Iris pigment epithelial cell (primary cell): ENCODE measurements at places on chromosomes 6 and 20.
A peak's percentile ranks its signal among the peaks of the same experiment; 100 is the strongest.

DNA sequence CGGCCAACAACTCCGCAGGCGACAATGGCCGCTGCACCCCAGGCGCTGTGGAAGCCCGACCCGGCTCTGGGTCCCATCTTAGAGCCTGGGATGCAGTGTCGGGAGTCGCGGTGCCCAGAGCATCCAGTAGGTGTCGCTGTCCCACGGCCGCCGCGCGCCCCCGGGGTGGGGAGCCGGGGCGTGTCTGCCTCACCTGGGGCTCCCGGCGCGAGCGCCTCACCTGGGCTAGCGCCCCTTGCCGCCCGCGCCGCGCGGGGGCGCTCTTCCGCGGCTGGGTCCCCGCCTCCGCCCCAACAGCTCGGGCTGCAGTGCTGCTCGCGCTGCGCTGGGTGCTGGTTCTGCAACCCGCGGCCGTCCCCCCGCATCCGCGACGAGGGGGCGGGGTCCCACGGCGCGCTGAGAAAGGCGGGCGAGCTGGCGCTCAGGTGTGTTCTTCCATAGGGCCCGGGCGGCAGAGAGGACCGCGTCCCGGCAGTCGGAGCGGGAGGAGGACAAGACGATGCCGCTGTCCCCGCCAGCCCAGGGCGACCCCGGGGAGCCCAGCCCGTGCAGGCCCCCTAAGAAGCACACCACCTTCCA lies at the start of gene CRYBG1:
TSS of gene CRYBG1 (plus strand) at position 308 of the 579 bp plus-strand sequence. CDS start at position 500, 192 bp downstream.
- DNase-seq: no peak

- peak; percentile 67 for DNase-seq
Observed at GRCh38 chr6:56764081-56764566, 121.4 kb upstream of the DST start.

DNA sequence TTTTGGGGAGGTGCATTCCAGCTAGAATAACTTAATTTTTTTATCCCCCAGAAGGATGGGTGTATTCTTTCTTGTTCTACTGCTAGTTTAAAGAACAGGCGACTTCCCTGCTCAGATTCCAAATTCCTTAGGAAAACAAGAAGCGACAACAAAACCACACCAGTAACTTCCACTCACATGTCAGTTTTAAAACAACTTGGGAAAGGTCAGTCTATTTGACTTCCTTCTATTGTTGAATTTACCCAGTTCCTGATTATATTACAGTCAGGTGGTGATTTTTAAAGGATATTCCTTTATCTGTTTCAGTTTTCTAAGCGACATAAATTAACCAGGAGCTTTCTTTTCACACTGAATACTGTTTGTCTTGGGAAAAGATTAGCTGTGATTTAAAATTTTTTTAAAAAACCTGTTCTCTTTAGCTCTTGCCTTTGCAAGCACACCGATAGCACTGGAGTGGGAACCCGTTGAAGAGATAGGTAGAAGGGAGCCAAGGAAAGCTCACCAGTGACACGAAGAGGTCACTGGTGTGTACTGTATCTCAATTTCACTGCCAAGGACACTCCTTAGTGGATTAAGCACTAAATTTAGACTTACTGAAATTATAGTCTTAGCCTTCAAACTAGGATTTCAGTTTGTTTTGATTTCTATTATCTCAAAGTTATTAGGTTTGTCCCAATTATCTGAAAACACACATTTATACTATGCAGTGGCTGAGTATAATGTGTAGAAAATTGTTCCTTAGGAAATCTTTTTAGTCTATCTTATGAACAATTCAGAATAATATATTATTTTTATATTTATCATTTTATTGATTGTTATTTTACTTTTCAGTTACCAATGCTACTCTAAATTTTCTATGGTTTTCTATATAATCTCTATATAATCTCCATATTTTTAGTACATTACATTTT lies 22.3 kb downstream of the MARCKS start:
- DNase-seq: peak; percentile 86

DNA sequence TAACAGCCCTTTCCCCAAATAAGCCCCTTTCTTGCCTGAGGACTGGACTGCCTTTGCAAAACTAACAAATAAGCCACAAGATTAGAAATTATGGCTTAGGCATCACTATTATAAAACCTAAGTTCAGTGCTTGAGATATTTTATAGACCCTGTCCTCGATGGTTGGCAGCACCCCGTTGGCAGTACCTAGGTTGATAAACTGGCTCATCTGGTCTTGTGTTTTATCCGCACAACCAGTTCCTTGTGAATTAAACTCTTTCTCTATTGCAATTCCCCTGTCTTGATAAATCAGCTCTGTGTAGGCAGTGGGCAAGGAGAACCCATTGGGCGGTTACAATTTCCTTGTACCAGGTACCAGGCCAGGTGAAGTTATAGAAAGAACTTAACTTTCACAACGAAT lies 6.6 kb downstream of the LRP11 start:
- no peak for DNase-seq

- peak; percentile 71 for DNase-seq
Observed at GRCh38 chr20:57772349-57772964, 62.6 kb upstream of the PMEPA1 start.

DNA sequence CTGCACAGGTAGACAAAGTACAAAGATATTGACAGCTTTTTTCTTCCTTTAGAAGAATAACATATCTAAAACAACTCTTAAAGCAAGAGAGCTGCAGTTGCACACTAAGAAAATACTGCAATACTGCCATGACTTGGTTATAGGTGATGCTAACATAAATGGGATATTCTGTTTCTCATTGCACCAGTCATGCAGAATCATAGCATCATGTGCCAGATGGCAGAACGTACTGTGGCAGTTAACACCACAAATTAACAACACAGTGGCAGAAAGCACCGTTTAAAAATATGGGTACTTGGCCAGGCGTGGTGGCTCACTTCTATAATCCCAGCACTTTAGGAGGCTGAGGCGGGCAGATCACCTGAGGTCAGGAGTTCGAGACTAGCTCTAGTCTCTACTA lies 7.4 kb downstream of the ASXL1 start:
- no peak for DNase-seq

DNA sequence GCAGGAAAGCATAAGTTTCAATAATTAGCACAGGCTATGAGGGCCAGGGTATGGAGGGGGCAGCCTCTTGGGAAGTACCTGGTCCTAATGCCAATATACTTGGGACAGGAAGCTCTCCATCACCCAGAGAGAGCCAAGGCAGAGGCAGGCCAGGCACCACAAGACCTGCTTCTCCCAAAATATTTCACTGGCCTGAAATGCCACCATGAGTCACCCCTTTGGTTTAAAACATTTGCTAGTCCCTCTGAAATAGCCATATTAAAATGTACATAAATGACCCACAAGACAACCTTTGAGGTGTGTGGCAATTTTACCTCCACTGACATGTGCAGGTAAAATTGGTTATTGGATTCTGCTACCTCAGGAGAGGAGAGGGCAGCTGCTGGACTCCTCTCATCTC lies 23.4 kb upstream of the SCUBE3 start:
- DNase-seq: no peak
